Tibial nerve (tissue), 4 donors: ENCODE measurements at places on chromosomes 3 and 15.

DNA sequence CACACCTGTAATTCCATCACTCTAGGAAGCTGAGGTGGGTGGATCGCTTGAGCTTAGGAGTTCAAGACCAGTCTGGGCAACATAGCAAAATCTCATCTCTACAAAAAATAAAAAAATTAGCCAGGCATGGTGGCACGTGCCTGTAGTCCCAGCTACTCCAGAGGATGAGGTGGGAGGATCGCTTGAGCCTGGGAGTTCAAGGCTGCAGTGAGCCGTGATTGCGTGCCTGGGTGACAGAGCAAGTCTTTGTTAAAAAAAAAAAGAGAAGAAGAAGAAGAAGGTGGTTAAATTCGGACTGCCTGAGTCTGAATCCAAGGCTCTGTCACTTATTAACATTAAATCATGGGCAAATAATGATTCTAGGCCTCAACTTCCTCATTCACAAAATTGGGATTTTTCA is 51.0 kb downstream of the EOMES start:
- H3K27ac ChIP-seq, result no peak overlapping the region
- no peaks in the 10 kb centered on the region for H3K36me3 ChIP-seq
- H3K4me1 ChIP-seq, result peaks cover 18% of the 10 kb centered on the region
- no peaks in the 10 kb centered on the region for H3K27me3 ChIP-seq
- DNase-seq, result no peak

DNA sequence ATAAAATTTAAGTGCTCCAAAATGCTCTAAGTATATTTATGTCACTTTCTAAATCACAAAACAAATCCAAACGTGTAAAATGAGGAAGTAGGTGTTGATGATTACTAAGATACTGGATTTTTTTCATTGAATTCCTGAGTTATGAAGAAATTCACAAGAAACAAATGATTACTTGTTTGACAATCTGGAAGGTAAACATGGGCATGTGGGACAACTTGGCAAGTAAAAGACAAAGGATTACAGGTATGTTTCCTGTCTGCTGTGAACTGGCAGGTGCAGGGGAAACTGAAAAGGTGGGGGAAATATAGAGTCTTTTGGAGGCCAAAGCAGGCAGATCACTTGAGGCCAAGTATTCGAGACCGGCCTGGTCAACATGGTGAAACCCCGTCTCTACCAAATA is 252.7 kb upstream of the AZI2 start:
- DNase-seq, result no peak
- no peak overlapping the region for H3K4me3 ChIP-seq
- H3K27ac ChIP-seq, result no peak overlapping the region
- no peaks in the 10 kb centered on the region for H3K27me3 ChIP-seq

- no peaks in the 10 kb centered on the region for H3K27me3 ChIP-seq
- no peaks in the 10 kb centered on the region for H3K36me3 ChIP-seq
- DNase-seq, result no peak
Observed at GRCh38 chr15:63943829-63944680, 102.2 kb downstream of the DAPK2 start.

DNA sequence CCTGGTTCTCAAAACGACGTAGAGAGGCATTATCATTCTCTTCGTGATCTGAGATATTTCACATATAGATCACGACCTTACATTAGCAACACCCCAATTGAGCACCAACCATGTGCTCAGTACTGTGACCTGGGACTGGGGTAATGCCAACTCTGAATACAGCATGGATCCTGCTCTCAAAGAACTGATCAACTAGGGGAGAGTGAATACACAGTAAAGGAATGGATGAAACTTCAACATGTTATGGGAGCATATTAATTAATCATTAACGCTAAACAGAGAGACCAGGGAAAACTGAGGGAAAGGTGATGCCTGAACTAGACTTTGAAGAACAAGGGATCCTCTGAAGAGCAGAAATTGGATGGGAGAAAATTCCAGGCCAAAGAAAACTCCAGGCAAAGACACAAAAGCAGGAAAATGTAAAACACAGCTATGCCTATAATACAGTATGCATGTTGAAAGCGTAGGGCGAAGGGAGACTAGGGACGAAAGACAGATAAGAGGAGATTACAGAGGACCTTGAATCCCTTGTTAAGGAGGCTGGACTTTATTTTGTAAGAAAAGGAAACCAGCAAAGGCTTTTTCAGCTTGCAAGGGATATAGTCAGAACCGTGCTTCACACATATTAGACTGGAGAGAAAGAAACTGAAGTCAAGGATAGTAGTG is 105.7 kb downstream of the ANO10 start:
- no peaks in the 10 kb centered on the region for H3K4me1 ChIP-seq
- no peak overlapping the region for H3K4me3 ChIP-seq
- H3K36me3 ChIP-seq, result peaks cover 34% of the 10 kb centered on the region

- H3K27ac ChIP-seq, result no peak overlapping the region
- H3K27me3 ChIP-seq, result no peaks in the 10 kb centered on the region
- H3K4me1 ChIP-seq, result no peaks in the 10 kb centered on the region
- H3K36me3 ChIP-seq, result no peaks in the 10 kb centered on the region
Observed at GRCh38 chr15:79595306-79595705, 163.2 kb downstream of the MINAR1 start.

- no peak overlapping the region for H3K27ac ChIP-seq
- DNase-seq, result no peak
- no peaks in the 10 kb centered on the region for H3K4me1 ChIP-seq
- H3K4me3 ChIP-seq, result no peak overlapping the region
Observed at GRCh38 chr15:22241451-22241850, 161.1 kb downstream of the OR4M2 start.

DNA sequence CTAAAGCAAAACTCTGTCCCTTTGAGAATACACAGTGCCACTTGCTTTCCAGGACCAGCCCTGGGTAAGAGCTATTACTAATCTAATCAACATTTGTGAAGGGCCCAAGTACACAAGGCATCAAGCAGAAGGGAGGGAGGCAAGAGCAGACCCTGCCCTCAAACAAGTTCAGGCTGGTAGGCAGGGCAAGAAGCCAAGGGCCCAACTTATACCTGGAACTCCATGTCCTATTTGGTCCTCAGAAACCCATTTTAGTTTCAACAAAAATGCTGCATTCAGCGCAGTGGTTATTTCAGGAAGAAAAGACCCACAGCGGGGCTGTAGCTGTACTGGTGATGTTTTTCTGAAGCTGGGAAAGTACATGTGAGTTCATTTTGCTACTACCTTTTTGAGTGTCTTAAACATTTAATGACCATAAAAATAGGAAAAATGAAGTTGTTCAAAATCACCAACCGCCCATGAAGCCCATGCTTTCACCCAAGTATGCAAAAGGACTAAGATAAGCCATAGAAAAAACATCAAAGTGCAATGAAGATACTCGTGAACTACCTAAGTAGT is 2.8 kb downstream of the RPS17 start:
- no peaks in the 10 kb centered on the region for H3K4me1 ChIP-seq
- H3K4me3 ChIP-seq, result no peak overlapping the region
- H3K27ac ChIP-seq, result no peak overlapping the region
- H3K36me3 ChIP-seq, result peaks cover 67% of the 10 kb centered on the region
- no peak for DNase-seq

DNA sequence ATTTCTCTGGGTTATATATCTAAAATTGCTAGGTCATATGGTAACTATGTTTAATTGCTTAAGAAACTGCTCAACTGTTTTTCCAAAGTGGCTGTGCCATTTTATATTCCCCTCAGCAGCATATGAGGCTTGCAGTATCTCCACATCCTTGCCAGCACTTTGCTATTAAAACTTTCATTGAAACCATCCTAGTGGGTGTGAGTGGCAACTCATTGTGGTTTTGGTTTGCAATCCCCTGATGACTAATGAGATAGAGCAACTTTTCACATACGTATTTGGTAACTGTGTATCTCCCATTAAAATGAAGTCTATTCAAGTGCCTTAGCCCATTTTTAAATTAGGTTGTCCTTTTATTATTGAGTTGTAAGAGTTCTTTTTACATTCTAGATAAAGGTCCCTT is 17.3 kb downstream of the KPNA1 start:
- peaks cover 26% of the 10 kb centered on the region for H3K36me3 ChIP-seq
- DNase-seq, result no peak
- peaks cover 25% of the 10 kb centered on the region for H3K4me1 ChIP-seq

DNA sequence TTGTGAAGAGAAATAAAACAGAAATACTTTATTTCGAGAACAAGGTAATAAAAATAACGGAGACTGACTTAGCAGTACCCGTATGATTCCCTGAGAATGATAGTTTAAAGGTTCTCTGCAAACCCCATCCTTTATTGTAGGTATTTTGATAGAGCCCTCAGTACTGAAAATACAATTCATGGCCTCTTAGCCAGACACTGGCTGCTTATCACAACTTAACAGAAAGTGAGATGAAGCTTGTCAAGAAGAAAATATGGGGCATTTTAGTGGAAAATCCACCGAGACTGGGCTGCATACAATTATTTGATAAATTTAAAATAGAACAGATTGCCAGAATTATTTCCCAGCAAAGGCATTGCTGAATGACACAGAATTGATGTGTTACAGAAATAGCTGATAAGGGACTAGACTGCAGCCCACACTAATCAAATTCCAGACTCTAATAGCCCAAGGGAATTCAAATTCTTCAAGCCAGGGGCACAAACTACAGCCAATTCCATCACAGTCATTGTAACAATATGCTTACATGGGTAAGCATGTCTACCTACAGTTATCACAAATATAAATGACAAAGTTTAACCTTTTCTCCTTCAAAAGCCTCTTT is 521.9 kb downstream of the PLOD2 start:
- H3K4me1 ChIP-seq, result no peaks in the 10 kb centered on the region
- DNase-seq, result no peak
- H3K27ac ChIP-seq, result no peak overlapping the region
- H3K4me3 ChIP-seq, result no peak overlapping the region
- no peaks in the 10 kb centered on the region for H3K27me3 ChIP-seq

- H3K4me1 ChIP-seq, result no peaks in the 10 kb centered on the region
- no peaks in the 10 kb centered on the region for H3K36me3 ChIP-seq
- no peak overlapping the region for H3K27ac ChIP-seq
- no peak overlapping the region for H3K4me3 ChIP-seq
- DNase-seq, result no peak
Observed at GRCh38 chr3:127610105-127610504, 11.9 kb downstream of the MCM2 start.

DNA sequence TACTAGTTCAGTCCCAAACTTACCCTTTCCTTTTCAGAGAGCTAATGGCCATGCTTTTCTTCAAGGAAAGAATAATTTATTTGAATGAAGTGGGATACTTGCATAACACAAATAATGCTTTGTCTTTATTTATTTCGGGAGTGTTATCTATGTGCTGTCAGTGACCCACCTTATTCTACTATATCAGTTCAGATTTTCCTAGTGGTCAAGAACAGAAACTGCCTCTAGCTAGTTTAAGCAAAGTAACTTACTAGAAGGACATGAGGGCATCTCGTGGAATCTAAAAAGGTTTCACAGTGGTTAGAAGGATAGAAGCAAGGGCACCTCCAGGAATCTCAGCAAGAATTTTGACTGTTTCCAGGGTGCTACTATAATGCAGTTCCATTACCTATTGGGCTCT is 3.8 kb upstream of the TIMMDC1 start:
- no peak for DNase-seq
- no peaks in the 10 kb centered on the region for H3K27me3 ChIP-seq

- no peak for DNase-seq
- no peaks in the 10 kb centered on the region for H3K27me3 ChIP-seq
- H3K4me1 ChIP-seq, result peaks cover 5% of the 10 kb centered on the region
- no peak overlapping the region for H3K4me3 ChIP-seq
- H3K27ac ChIP-seq, result no peak overlapping the region
Observed at GRCh38 chr15:65912235-65912634, 42.9 kb downstream of the RAB11A start.

- no peak for DNase-seq
- no peaks in the 10 kb centered on the region for H3K27me3 ChIP-seq
- H3K27ac ChIP-seq, result no peak overlapping the region
- no peaks in the 10 kb centered on the region for H3K4me1 ChIP-seq
- H3K4me3 ChIP-seq, result no peak overlapping the region
Observed at GRCh38 chr3:76551739-76552138, 488.2 kb upstream of the ROBO2 start.

GRCh38 chr15:31216215-31216911 is 110.3 kb upstream of the KLF13 start:
- H3K4me3 ChIP-seq, result peak overlapping the region; percentile 58
- no peaks in the 10 kb centered on the region for H3K4me1 ChIP-seq
- peak overlapping the region; percentile 96 for H3K27ac ChIP-seq
- peak; percentile 87 for DNase-seq
- no peaks in the 10 kb centered on the region for H3K27me3 ChIP-seq

- no peak for DNase-seq
- no peaks in the 10 kb centered on the region for H3K4me1 ChIP-seq
- H3K4me3 ChIP-seq, result no peak overlapping the region
- H3K27me3 ChIP-seq, result no peaks in the 10 kb centered on the region
Observed at GRCh38 chr3:106981392-106981791, 395.8 kb upstream of the CCDC54 start.

- H3K27ac ChIP-seq, result no peak overlapping the region
- no peaks in the 10 kb centered on the region for H3K36me3 ChIP-seq
- no peaks in the 10 kb centered on the region for H3K27me3 ChIP-seq
- peaks cover 16% of the 10 kb centered on the region for H3K4me1 ChIP-seq
- no peak overlapping the region for H3K4me3 ChIP-seq
- DNase-seq, result no peak
Observed at GRCh38 chr3:141380987-141381386, 12.7 kb downstream of the ZBTB38 start.

- no peaks in the 10 kb centered on the region for H3K36me3 ChIP-seq
- H3K27me3 ChIP-seq, result no peaks in the 10 kb centered on the region
- H3K27ac ChIP-seq, result no peak overlapping the region
- no peak for DNase-seq
Observed at GRCh38 chr15:44918136-44918535, 38.4 kb upstream of the TERB2 start.

- H3K36me3 ChIP-seq, result no peaks in the 10 kb centered on the region
- DNase-seq, result no peak
- no peaks in the 10 kb centered on the region for H3K4me1 ChIP-seq
Observed at GRCh38 chr15:82945326-82945725, 7.2 kb downstream of the HOMER2 start.

DNA sequence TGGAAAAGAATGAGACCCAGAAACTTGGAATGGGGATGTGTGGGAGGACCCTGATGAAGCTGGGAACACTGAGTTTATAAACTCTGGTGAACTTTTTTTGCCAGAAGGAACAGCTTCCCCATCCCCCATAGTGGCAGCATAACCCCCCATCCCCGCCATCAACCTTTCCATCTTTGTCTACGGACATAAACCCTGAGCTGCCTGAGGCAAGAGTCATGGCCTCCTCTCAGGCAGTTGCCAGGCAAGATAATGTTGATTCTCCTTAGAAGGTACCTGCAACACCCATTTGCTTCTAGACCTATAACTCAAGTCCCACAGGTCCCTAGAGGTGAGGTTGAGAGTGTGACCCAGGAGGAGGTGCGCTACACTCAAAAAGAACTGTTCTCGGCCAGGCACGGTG is 11.5 kb downstream of the MAP4 start:
- H3K36me3 ChIP-seq, result no peaks in the 10 kb centered on the region
- DNase-seq, result no peak
- no peak overlapping the region for H3K4me3 ChIP-seq

GRCh38 chr3:71031914-71032521 is 551.5 kb downstream of the FOXP1 start:
- no peaks in the 10 kb centered on the region for H3K4me1 ChIP-seq
- H3K36me3 ChIP-seq, result peaks cover 28% of the 10 kb centered on the region
- DNase-seq, result no peak

GRCh38 chr3:27713078-27713423 is 9.1 kb downstream of the EOMES start:
- no peak overlapping the region for H3K27ac ChIP-seq
- H3K4me3 ChIP-seq, result peak overlapping the region; percentile 52
- no peak for DNase-seq
- no peaks in the 10 kb centered on the region for H3K36me3 ChIP-seq
- no peaks in the 10 kb centered on the region for H3K27me3 ChIP-seq
